Activated CD8-positive, alpha-beta memory T cell treated with anti-CD3 and anti-CD28 coated beads for 24 hours (primary cell): ENCODE measurements at places on chromosomes 16 and 17.

DNA sequence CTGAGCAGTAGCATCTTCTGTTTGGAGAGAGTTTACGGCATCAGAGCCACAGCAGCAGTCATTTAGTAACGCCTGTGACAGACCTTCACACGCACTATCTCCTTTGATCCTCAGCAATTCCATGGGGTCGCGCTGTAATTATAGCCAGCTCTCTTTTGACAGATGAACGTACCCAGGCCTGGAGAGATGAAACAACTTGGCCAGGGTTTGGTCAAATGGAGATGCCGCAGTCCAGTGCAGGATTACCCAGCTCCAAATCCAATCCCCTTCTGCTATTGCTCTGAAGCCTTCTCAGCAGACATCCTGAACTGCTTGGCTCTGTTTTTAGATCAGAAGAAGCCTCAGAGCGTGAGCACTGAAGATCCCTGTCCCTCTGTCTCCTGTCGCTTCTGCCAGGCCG, 83.9 kb downstream of the SOX9 start:
- DNase-seq = no peak

DNA sequence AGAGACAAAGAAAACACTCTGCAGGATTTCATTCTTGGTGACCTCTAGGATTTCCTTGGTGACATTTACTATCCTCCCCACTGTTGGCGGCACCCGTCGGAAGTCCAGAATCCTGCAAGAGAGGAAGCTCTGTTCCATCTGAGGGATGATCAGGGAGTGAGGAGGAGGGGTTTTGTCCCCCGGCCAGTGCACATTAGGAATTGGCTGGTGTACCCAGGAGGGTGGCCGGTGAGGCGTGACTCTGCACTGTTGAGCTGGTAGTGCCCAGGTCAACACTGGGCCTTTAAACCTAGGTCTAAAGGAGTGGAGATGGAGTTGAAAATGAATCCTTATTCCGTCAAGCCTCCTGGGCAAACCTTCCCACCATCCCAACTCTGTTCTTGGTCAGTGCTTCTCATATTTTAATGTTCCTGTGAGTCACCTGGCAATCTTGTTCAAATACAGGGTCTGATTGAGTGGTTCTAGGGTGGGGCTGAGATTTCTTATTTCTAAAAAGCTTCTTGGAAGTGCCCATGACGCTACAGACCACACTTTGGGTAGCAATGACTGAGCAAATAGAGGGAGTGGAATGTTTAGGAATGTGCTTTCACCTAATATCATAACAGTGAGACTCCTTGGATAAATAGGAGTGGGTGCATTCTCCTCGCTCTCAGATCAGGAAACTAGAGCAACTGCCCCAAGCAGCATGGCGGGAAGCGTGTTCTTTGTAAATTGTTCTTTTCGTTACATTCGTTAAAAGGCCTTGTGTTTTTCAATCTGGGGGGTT, 30.7 kb downstream of the PRKAR1A start:
- DNase-seq = no peak

DNA sequence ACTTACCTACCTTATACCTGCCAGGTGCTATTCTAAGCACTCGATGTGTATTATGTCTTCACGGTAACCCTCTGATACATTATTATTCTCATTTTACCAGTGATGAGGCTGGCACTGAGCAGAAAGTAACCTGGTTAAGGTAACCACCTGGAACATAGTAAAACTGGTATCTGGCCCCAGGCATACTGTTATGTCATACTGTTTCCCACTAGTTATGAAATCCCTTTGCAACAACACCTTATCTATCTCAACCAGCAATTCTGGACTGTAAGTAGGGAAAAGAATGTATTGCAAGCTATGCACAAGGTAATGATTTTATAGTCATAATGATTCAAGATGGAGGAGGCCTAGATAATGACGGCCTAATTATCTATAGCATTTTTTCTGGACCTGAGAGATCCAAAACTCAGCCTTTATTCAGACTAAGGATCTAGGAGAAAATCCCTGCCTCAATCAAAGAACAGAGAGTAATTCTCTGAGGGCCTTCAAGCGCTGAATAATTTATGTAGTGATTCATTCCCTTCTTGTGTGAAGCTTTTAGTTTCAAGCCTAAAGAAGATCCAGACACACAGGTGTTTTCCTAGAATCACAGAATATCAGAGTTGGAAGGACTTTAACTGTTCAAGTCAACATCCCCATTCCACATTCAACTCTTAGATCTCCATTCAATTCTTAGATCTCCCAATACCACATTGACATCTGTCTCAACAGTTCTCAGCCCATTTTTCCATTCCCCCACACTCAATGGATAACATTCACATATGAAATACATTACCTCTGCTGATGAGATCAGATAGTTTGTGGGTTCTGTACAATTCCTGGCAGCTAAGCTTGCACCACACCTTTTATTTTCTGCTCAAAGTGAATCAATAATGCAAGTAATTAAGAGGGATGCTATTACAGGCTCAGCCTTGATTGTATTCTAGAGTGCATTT, 14.9 kb upstream of the MMD start:
- no peak for DNase-seq

GRCh38 chr17:70677783-70678647, 508.7 kb downstream of the KCNJ2 start:
- DNase-seq = no peak

DNA sequence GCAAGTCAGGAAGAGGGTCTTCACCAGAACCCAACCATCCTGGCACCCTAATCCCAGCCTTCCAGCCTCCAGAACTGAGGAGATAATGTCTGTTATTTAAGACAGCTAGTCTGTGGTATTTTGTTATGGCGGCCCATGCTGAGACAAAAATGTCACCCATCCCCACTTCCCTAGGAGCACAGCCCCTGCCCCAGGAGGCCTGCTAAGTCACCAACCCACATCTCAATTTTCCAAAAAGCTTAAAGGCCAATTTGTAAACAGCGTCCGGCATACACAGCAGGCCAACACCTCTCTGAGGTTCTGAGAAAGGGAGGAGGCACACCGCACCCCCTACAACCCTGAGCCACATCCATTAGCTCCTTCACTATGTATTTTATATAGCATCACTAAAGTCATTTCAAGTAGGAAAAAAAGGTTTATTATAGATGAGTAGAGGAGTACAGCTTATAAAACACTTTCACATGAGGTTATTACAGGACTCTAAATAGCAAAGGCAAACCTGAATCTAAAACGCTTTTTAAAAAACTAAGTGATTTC, 6.9 kb downstream of the TMEM170A start:
- no peak for DNase-seq

- no peak for DNase-seq
Measured at GRCh38 chr16:86806838-86807351, 228.5 kb downstream of the FOXL1 start.

GRCh38 chr16:50238868-50239301, 27.5 kb upstream of the ADCY7 start:
- no peak for DNase-seq

GRCh38 chr16:14148016-14148415, 76.9 kb downstream of the MRTFB start:
- DNase-seq = no peak

- DNase-seq = no peak
Measured at GRCh38 chr17:29256735-29257466, 10.2 kb downstream of the CRYBA1 start.

DNA sequence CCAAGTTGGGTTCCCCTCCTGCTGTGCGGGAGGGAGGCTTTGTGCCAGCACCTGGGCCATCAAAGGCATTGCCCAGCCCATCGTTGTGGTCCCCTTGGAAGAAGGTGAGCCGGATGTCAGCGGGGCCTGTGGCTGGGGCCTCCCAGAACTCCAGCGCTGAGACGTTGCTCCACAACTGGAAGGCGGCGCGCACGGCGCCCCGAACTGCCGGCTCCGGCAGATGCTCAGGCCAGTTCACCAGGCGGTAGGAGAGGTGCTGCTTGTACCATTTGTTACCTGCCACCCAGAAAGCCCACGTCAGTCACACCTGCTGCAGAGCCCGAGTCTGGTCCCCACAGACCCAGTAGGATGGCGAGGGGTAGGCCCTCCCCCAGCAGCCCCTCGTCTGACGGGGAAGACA, 12.4 kb downstream of the C17orf50 start:
- no peak for DNase-seq

DNA sequence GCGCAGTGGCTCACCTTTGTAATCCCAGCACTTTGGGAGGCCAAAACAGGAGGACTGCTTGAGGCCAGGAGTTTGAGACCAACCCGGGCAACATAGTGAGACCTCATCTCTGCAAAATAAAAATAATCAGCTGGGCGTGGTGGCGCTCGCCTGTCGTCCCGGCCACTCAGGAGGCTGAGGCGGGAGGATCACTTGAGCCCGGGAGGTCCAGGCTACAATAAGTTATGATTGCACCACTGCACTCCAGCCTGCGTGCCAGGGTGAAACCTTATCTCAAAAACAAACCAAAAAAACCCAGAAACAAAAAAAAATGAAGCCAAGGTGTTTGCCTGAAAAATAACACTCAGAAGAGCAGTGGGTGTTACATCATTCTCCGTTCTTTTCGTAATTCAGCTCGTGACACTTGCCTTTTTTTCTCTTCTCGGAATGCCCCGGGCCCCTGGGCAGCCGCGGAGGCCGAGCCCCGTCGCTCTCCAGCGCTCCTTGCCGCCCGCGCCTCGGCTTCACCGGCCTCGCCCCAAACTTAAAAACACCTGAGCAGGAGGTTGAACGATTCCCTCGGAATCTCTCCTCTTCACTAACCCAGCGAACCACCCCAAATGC, 17.0 kb downstream of the PRCD start:
- no peak for DNase-seq

- DNase-seq = no peak
Measured at GRCh38 chr17:47810200-47810821, 11.3 kb downstream of the OSBPL7 start.

- DNase-seq = no peak
Measured at GRCh38 chr17:82419540-82419939, 1.2 kb upstream of the OGFOD3 start.

- no peak for DNase-seq
Measured at GRCh38 chr17:27657620-27658019, 26.6 kb downstream of the LGALS9 start.

- DNase-seq = no peak
Measured at GRCh38 chr17:33941744-33942143, 313.3 kb upstream of the CCL2 start.

GRCh38 chr17:79977161-79977631, 58.5 kb downstream of the TBC1D16 start:
- DNase-seq = no peak

DNA sequence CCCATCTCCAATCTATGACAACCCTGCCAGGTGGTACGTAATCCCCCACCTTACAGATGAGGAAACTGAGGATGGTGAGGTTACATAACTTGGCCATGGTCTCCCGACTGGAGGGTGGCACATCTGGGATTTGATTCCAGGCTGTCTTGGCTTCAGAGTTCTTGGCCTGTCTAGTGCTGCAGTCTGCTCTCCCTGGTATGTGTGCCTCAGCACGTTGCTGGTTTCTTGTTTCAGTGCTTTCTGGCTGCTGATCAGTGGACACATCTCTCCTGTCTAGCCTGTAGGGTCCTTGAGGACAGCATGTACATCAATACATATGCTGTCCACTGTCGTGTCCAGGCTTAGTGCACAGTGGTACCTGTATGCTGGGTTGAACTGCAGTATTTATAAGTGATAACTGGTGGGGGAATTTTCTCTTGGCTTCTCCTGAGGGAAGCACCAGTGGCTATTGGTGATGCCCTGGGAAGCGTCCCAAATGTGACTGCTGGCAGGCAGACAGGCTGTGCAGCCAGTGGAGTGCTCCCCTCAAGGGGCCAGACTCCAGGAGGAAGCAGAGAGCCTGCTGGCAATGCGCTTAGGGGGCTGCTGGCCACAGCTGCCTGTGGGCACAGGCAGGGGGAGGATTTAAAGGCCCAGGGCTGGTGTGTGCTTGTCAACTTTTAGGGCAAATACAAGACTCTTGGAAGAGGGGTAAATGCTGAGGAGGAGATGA, 14.4 kb downstream of the CTRL start:
- DNase-seq = no peak

DNA sequence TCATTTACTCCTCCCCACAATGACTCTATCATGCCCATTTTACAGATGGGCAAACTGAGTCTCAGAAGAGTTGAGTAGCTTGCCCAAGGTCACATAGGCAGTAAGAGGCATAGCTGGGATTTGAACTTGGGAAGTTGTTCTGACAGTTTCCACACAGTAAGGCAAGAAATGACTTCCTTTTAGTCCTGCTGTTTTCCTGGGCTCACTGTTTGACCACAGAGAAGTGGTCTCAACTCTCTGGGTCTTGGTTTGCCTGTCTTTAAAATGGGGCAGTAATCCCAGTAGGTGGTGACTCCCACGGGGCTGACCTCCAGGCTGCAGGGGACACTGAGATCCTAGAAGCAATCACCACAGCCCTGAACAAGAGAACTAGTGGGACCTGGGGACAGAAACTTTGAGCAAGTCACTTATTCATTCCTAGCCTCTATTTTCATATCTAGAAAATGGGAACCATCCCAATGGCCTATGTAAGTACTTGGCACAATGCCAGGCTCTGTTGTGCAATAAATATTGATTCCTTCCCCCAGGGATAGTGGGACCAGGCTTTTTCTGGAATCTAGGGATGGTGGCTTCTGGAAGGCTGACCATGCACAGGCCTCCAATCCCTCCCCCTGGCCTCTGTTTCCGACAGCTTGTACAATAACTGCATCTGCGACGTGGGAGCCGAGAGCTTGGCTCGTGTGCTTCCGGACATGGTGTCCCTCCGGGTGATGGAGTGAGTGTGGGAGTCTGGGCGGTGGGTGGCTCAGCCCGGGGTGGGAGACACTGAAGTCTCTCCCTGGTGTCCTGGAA, 20.5 kb downstream of the DEXI start:
- no peak for DNase-seq

DNA sequence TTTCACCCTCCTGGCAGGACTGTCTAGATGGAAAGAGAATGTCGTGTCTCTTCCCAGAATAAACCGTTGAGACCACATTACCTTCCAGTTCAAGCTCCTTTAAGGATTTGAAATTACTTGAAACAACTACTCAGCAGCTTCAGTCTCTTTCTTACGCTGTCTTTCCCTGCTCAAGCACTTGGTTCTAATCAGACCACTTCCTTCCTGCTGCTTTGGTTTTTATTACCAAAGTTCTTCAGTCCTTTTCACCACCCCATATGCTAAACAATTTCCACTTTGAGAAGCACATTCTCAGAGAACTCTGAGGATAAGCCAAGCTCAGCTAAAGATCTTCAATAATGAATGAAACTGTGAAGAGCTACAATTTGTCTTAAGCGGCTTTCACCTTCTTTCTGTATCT, 105.4 kb downstream of the STX8 start:
- DNase-seq = no peak

DNA sequence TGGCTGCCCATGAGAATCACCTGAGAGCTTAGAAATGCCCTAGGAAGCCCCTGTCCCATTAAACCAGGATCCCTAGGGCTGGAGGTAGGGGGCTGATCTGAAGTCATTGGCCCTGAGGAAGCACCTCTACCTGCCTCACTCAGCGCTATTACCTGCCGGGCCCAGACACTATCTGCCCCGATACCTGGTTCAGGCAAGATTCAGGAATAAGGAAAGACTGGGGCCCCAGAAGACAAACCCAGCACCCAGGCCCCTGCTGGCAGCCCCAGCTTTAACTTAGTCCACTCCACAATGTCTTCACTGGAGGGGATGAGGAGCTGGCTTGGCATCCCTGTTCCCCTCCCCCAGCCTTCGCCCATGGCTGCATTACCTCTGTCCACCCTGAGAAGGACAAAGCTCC, 126.3 kb downstream of the GAS7 start:
- DNase-seq = no peak

GRCh38 chr16:14120335-14120734, 49.2 kb downstream of the MRTFB start:
- DNase-seq = no peak
